Stimulated activated CD8-positive, alpha-beta memory T cell treated with anti-CD3 and anti-CD28 coated beads, Interleukin-4, amount 100 ng/mL, for 24 hours (primary cell): ENCODE measurements at places on chromosomes 4 and X.

GRCh38 chr4:26183017-26183416, 137.8 kb upstream of the RBPJ start:
- DNase-seq, result no peak

GRCh38 chr4:120844528-120844921, 78.0 kb downstream of the PRDM5 start:
- no peak for DNase-seq

GRCh38 chrX:153885208-153885787, 675 bp downstream of the L1CAM start:
- DNase-seq, result no peak

GRCh38 chrX:139932073-139932900, 566 bp downstream of the ATP11C start:
- peak; percentile 28 for DNase-seq

GRCh38 chr4:85701861-85702321, 226.9 kb downstream of the ARHGAP24 start:
- DNase-seq, result no peak

DNA sequence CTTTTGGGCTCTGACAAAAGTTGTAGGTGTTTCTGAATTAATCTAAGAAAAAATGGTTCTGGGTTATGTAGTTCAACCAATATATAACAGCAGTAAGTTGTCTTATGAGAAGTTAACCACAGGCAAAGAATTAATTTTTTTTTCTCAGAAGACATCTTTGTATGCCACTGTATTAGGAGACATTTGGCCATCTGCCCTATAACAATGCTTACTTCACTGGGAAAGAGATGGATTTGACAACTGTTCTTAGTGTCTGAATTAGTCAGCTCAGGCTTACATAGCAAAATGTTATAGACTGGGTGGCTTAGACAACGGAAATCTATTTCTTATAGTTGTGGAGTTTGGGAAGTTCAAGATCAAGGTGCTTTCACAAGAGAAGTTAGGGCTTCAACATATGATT, 508.1 kb downstream of the STIM2 start:
- DNase-seq, result no peak

- no peak for DNase-seq
Observed at GRCh38 chrX:108165383-108166111, 74.0 kb downstream of the ATG4A start.

DNA sequence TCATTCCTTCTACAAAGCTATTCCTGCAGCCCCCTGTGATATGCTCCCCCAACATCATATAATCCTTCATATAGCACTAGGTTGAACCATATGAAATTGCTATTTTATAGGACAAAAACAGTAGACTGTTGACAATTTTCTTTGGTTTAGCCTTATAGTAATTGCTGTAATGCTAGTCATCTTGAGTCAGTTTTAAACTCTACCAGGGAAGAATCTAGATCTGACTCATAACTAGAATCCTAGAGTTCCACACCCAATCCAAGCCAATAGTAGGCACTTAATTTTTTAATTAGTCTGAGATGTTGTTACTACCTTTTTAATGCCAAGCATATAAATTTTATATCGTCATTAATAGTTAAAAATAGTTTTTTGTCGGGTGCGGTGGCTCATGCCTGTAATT, 136.8 kb downstream of the CHRNA9 start:
- DNase-seq, result no peak

DNA sequence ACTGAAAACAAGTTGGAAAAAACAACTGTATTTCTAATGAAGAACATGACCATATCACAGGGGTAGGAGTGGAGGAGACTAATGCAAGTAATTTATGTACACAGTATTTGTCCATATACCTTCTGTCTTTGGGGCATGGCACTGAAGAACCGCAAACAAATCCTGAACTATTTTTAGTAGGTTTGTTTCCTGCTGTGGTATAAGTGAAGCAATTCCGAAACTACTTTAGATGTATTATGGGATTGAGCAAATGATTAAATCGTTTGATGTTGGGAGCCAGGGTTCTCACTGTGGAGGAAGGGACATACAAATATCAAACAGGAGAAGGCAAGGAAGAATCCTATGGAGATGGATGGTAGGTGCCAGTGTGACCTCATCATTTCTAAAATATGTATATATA, 18.9 kb upstream of the SH3KBP1 start:
- no peak for DNase-seq

- DNase-seq, result no peak
Observed at GRCh38 chr4:187612301-187612700, 383.3 kb upstream of the ZFP42 start.

GRCh38 chr4:58111818-58112217, 1001.6 kb upstream of the IGFBP7 start:
- DNase-seq, result no peak

- no peak for DNase-seq
Observed at GRCh38 chrX:16633754-16634153, 16.2 kb upstream of the S100G start.

GRCh38 chr4:102400898-102401297, 55.6 kb upstream of the SLC39A8 start:
- DNase-seq, result no peak

DNA sequence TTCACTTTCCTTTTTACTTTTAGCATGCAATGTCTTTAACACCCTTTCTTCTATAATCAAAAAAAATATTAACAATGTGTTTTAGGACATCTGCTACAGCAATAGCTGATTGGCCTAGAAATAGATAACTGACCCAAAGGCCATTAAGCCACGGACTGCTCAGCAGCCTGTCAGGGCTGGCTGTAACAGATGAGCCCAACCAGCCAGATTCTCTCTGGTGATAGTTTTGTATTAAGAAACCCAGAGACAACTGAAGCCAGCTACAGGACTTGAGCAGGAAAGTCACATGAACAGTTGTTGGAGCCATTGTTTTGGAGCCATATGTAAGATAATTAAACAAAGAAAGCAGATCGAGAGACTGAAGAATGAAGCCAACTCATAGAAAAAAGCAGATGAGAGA, 80.3 kb downstream of the DDIT4L start:
- no peak for DNase-seq

DNA sequence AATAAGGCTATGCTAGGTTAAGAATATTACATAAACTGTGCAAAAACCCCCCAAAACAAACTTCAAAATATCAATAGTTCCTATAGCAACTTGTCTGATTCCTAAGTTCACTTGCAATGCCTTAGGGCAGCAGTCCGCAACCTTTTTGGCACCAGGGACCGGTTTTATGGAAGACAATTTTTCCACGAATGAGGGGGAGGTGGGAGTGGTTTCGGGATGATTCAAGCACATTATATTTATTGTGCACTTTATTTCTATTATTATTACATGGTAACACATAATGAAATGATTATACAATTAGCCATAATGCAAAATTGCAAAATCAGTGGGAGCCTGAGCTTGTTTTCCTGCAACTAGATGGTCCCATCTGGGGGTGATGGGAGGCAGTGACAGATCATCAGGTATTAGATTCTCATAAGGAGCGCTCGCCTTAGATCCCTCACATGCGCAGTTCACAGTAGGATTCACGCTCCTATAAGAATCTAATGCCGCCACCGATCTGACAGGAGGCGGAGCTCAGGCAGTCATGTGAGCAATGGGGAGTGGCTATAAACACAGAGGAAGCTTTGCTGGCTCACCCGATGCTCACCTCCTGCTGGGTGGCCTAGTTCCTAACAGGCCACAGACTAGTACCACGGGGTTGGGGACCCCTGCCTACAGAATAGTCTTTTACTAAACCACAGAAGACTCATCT, 39.7 kb downstream of the ACOX3 start:
- no peak for DNase-seq

DNA sequence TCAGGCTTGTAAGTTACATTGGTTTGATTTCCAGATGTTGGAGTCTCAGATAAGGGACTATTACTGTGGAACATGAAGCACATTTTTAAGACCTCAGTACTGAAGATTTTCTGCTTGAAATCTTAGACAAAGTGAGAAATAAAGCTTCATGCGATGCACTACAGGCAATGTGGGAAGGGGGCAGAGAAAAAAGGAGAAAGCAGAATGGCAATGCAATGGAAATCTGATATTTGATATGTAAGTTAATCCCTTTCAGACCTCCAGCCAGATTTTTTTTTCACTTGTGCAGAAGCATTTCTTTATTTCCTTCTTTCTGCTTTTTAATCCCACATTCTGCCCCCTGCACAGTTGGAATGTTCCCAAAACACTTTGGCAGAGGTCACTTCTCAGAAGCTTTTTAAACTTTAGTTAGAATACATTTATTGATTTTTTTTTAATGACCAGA, 174.3 kb downstream of the ADGRL3 start:
- DNase-seq, result no peak
